ENCODE measurements at places on chromosomes 7 and 10.
A peak's percentile ranks its signal among the peaks of the same experiment; 100 is the strongest.

DNA sequence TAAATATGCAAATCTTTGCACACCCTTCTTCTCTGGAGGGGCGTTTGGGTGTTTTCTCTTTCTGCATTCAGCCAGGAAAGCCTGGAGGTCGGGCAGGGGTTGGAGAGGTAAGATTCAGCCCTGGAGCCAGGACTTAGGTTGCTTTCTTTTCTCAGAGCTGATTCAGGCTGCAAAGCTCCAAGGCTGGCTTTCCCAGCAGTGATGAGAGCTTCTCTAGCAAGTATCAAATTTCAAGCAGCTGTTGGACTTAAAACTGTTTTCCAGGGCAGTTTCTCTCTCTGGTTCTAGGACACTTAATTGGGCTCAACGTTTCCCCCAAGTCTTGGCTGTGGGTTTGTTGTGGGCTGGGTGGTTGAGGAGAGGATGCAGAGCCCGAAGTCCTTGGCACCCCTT lies 608 bp downstream of the AKR1B10 start:
- DNase-seq = peak; percentile 64

DNA sequence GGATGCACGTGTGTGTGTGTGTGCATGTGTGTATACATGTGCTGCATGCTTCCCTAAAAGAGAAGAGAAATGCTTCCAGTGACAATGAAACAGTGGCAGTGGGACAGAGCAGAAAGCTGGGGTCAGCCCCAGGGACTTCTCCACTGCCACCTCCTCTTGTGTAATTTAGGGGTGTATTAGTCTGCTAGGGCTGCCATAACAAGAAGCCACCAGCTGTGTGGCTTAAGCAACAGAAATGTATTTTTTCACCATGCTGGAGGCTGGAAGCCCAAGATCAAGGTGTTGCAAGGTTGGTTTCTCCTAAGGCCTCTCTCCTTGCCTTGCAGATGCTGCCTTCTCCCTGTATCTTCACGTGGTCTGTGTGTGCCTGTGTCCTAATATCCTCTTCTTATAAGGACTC lies 190.5 kb downstream of the CXCL12 start:
- DNase-seq = no peak

GRCh38 chr7:77330169-77330882 lies 85.8 kb downstream of the GSAP start:
- DNase-seq = no peak

GRCh38 chr7:106820321-106821217 lies 44.5 kb upstream of the PIK3CG start:
- DNase-seq = no peak

DNA sequence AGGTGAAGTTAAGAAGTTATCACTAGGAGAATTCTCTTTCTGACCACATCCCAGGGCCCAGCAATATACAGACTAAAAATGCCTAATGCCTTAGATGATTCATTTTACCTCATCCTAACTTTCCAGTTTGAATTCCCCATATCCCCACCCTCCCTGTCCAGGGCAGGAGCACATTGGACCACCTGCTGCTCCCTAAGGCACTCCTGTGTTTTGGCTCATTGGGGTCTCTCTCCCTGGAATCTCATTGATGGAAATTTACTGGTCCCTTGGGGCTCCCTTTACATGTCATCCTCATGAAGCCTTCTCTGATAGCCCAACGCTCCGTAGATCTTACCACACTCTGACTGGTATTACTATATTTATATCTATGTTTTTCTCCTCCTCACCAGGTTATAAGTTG lies 2.7 kb downstream of the IL2RA start:
- DNase-seq = no peak

DNA sequence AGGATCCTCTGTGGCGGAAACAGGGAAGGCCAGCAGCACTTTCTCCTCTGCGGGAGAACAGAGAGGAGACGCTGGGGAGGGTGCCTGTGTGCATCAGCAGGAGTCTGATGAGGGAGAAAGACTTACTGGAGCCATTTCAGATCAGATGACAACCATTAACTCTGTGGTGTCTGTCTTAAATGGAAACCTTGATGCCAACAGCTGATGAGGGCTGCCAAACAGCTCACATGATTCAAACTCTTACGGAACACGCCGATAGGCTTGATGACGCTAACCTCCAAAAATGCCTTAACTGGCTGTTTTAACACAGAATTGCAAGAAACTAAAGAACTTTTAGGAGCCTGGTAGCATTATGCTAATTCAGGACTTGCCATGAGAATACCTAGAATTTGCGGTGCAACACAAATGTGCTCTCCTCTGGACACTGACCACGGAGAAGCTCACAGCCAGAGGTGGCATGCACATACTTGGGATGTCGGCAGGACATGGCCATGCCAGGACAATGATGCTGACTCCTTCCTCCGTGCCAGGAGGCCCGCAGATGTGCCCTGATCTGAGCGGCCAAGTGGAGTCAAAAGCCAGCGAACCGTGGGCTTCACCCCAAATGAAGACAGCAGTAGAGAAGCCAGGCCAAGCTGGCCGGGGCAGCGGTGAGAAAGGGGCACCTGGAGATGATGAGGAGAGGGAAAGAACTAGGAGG lies 154.9 kb downstream of the ZMYND11 start:
- no peak for DNase-seq

- peak; percentile 13 for DNase-seq
Measured at GRCh38 chr7:79770063-79770462, 316.6 kb upstream of the MAGI2 start.

DNA sequence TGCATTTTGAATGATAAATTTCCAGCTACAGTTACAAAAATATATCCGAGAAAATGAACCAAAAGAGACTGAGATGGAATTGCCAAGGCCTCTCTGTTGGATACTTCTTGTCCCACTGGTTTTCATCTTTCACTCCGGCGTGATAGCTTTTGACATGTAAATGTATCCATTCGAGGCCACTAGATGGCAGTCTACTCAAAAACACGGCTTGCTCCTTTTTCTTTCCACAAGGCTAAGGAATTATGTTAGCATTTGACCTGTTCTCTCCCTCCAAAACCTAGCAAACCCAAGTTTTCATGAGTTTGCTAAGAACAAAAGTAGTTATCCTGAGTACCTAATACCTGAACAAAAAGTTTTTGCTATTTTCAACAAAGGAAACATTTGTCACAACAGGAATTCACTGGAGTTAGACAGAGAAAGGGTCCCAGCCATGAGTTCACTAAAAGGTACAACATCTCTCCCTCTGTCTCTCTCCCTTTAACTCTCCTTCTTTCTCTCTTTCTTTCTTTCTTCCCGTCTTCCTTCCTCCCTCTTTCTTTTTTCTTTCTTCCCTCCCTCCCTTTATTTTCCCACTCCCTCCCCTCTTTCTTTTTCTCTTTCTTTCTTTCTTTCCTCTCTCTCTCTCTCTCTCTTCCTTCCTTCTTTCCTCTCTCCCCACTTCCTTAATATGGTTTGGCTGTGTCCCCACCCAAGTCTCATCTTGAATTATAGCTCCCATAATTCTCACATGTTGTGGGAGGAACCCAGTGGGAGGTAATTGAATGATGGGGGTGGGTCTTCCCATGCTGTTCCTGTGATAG lies 207.9 kb upstream of the MYO3A start:
- DNase-seq = peak; percentile 18

DNA sequence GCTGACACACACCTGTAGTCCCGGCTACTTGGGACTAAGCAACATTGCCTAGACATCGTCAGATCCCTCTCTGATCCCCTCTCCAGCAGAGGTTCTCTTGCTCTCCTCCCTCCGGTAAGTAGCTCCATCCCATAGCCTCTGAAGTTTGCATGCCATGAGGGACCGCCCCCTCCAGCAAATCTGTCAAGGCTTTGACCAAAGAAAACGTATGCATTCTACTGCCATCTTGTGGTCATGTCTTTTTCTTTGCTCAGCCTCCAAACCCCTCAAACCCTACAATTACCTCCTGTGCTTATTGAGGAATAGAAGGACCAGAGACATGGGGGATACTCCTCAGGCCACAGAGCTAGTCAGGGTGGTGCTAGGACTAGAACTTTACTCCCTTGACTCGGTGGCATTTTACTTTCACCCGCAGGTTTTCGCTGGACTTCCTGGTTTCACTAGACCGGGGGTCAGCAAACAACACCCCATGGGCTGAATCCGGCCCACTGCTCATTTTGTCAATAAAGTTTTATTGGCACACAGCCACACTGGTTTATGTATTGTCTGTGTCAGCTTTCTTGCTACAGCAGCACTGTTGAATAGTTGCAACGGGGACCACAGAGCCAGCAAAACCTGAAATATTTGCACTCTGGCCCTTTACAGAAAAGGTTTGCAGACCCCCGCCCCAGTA lies 202.6 kb upstream of the FOXK1 start:
- no peak for DNase-seq

GRCh38 chr10:110461530-110461929 lies 36.2 kb upstream of the DUSP5 start:
- no peak for DNase-seq
